ENCODE measurements at places on chromosomes 6 and 20.
A peak's percentile ranks its signal among the peaks of the same experiment; 100 is the strongest.

GRCh38 chr6:136809091-136809860 is 13.1 kb upstream of the PEX7 start:
- DNase-seq: no peak

DNA sequence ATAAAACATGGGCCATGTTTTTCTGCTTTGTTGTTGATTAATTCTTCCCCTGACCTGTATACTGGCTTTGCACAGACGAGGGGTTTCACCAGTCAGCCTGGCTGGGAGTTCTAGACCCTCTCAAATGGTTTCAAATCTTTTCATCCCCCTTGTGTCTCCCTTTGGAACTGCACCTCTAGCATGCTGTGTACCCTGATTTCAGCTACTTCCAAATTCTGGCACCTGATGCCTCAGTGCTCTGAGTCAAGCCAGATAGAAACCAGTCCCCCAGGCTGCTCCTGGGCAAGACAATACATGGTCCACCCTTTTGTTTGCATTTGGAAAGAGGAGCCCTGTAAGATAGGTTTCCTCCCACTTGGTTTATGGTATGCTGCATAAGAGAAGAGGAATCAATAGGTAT is 290.2 kb downstream of the BTBD3 start:
- no peak for DNase-seq

DNA sequence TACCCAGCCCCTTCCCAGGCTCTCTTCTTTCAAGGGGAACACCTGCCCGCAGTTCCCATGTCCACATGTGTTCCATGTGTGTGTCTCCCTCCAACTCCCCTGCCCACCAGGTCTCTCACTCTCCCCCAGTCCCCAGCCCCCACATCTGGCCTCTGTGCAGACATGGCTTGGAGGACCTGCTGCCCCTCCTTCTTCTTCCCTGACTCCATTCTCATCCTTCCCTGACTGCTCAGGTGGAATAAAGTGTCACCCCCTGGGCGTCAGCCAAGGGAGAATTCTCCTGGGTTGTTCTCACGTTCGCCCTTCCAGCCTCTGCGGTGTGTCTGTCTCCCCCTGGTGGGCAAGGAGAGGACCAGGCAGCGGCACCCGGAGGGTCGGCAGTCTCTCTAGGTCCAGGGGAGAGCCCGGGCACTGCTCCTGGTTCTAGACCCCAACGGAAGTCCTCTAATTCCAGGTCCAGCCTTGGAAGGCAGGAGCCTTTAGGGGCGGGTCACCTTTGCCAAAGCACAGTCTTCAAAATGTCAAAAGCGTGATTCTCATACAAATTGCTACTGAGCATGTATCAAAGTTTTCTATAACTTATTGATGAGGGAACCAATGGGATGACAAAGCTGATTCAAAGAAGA is 50.5 kb downstream of the EBF4 start:
- DNase-seq: peak; percentile 74

- DNase-seq: no peak
These were observed 213.7 kb downstream of the SYNE1 start for GRCh38 chr6:152423216-152424103.

GRCh38 chr6:136226674-136227377 is 23.3 kb downstream of the MTFR2 start:
- no peak for DNase-seq

DNA sequence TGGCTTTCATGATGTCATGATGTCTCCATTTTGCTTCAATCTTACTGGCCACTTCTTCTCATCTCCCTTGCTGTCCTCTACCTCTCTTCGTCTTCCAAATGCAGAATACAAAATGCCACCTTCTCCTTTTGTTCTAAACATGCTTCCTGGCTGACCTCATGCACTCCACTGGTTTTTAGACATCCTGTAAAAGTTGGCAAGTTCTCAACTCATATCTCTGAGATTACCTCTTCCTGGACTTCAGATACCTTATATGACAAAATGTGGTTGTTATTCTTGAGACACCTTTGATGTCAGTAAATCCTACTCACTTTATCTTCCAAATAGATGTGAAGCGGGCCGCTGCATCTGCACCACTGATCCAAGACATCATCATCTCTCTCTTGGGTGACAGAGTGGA is 212.7 kb upstream of the FOXA2 start:
- DNase-seq: no peak

GRCh38 chr6:68754681-68755213 is 119.7 kb downstream of the ADGRB3 start:
- no peak for DNase-seq

DNA sequence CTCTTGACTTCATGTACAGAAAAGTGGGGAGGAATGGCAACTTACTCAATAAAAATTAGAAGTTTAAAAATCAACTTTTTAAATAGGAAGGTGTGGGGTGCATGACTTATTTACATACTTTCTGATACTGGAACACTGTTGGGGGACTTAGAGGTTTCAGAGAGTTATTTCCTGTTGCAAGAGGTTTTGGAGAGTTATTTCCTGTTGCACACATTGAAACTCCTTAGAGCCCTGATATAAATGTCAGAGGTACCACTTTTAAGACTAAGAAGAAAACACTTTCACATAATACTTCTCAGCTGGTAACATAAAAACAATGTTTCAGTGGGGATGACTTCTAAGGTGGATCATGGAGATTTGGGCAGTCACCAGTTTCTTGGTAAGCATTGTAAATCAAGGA is 579.9 kb downstream of the MMUT start:
- DNase-seq: no peak

- no peak for DNase-seq
These were observed 19.3 kb downstream of the RAB22A start for GRCh38 chr20:58328836-58329235.

DNA sequence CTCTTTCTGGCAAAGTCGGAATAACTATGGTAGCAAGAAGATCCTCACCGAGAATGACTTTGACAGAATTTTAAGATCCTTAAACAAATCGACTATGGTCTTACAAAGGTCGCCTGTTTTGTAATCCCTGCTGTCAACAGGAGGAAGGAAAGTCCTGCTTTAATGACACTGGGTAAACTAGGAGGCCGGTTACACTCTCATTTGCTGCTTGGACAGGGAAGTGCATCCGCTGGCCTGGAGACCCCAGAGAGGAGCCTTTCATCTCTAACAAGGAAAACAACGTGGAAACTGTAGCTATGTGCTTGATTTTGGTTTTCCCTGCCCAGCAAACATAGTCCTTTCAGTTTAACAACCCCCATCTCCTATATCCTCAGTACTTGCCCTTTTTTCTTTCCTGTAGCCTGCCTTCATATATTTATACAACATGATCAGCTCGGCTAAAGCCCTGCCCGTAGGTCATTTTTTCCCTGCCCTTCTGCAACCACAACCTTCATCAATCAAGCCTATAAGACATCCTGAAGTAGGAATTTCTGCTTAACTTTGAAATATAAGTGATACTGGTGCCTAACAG is 97.2 kb upstream of the RIN2 start:
- DNase-seq: no peak

DNA sequence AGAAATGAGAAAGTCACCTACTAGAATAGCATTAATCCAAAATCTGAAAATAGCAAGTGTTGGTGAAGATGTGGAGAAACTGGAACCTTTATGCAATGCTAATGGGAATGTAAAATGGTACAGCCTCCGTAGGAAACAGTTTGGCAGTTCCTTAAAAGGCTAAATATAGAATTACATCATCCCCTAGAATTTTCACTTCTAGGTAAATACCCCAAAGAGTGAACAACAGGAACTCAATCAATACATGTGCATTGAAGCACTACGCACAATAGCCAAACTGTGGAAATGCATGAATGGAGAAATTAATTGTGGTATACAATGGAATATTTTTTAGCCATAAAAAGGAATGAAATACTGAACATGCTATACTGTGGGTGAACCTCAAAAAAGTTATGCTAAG is 982.0 kb upstream of the FLRT3 start:
- DNase-seq: no peak

DNA sequence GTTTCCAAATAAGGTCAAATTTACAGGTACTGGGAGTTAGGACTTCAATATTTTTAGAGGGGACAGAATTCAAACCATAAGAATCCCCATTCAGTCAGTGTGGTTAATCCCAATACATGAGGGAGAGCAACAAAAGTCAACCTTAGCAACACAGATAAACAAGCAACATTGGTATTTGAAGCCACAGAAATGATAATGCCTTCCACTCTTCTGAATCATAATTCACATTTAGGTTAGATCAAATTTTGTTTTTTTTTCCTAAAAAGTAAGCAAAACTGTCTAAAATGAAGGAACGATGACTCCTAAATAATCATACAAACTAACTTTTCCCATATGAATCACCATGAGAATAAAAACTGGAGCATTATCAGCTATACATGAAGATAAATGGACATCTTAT is 246.0 kb upstream of the TENT5A start:
- no peak for DNase-seq

- DNase-seq: no peak
These were observed 219.1 kb upstream of the STXBP5 start for GRCh38 chr6:146985111-146985510.
